ENCODE measurements at places on chromosomes 1 and 21. TPM values are rescaled to one million over a fixed set of nuclear protein-coding genes. Genes with fewer than 3 reads are reported as not detected.

The TXLNA gene
- total RNA-seq, result 20.4 TPM

The ST6GALNAC3 gene
- total RNA-seq, result 14.3 TPM

The PPP1R12B gene
- total RNA-seq, result 24.5 TPM

The TLR5 gene
- total RNA-seq, result 1.2 TPM

The MCOLN2 gene
- not detected for total RNA-seq

The LMX1A gene
- not detected for total RNA-seq

The TFF2 gene
- not detected for total RNA-seq

The LRRC39 gene
- total RNA-seq, result 9.0 TPM

The COL6A2 gene
- 15.5 TPM for total RNA-seq

The TTC22 gene
- under 0.01 TPM for total RNA-seq

The TTC39A gene
- total RNA-seq, result 1.2 TPM

The KPRP gene
- total RNA-seq, result not detected

The SUSD4 gene
- total RNA-seq, result 16.7 TPM

The WNT4 gene
- total RNA-seq, result 3.3 TPM

The PTPN14 gene
- 1.6 TPM for total RNA-seq

The PROK1 gene
- not detected for total RNA-seq

The TNFRSF1B gene
- total RNA-seq, result 2.0 TPM

The SLC30A10 gene
- 19.2 TPM for total RNA-seq

The OR6K6 gene
- not detected for total RNA-seq

The SLC50A1 gene
- total RNA-seq, result 4.9 TPM

The SLC26A9 gene
- total RNA-seq, result not detected

The LCE5A gene
- not detected for total RNA-seq

The FMO2 gene
- 0.41 TPM for total RNA-seq

The MNDA gene
- 2.0 TPM for total RNA-seq

The PDZK1 gene
- 0.82 TPM for total RNA-seq

The ADCY10 gene
- total RNA-seq, result 0.41 TPM

The DSCAM gene
- 11.8 TPM for total RNA-seq

The NR0B2 gene
- not detected for total RNA-seq

The ADORA3 gene
- 1.6 TPM for total RNA-seq

The SYT11 gene
- total RNA-seq, result 163 TPM

The ZNF648 gene
- total RNA-seq, result under 0.01 TPM

The TOR1AIP2 gene
- 50.5 TPM for total RNA-seq

The RYR2 gene
- total RNA-seq, result 29.8 TPM

The WNT2B gene
- total RNA-seq, result 2.0 TPM

All from frontal cortex (tissue), 4 donors.